ENCODE measurements at places on chromosomes 6 and 20. TPM values are rescaled to one million over a fixed set of nuclear protein-coding genes. Genes with fewer than 3 reads are reported as not detected.

GTF3C6 gene
- total RNA-seq, result 58.3 TPM

DNA sequence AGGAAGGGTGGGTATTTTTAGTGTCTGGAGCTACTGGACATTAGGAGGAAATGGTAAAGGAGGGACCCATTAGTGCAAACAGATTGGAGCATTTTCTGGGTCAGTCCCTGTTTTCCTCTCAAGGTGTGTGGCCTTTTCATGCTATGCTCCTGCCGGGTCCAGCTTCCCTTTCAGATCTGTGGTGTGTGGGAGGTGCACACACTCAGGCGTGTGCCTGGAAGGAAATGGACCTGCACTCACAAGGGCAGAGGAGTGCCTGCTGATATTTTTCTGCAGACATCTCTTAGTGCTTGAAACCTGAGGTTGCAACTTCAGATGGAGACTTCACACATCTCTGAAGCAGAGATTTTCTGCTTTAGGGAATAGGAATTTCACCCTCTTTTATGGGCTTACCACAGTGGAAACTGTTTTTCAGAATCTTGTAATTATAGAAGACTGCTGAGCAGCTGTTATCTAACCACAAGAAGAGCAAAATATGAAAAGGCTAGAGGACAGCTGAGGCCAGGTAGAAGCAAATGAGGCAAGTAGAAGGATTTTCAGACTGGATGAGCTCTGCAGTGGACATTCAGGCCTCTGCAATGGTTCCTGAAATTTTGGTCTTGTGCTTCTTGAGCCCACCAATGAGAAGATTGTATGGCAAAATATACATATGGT is 764.3 kb downstream of the QKI start:
- no peak for DNase-seq

VGLL2 gene
- total RNA-seq, result not detected

PPDPF gene
- 545 TPM for total RNA-seq

NECAB3 gene
- total RNA-seq, result 63.5 TPM

HCRTR2 gene
- total RNA-seq, result not detected

FNDC11 gene
- 2.6 TPM for total RNA-seq

DNA sequence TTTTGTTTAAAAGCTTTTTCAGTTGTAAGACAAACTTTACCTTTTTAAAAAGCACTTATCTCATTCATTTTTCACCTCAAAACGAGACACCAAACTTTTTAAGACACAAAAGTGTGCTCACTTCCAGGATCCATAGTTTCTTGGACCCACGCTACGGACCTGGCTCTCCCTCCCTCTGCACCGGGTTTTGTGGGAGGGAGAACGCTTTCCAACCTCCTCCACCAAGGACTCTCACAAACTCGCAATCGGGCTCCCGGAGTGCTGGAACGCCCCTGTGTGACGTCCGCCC is 436 bp downstream of the CAGE1 start:
- DNase-seq, result no peak

GRCh38 chr6:35916056-35916455 is 4.8 kb downstream of the SRPK1 start:
- DNase-seq, result no peak

DNA sequence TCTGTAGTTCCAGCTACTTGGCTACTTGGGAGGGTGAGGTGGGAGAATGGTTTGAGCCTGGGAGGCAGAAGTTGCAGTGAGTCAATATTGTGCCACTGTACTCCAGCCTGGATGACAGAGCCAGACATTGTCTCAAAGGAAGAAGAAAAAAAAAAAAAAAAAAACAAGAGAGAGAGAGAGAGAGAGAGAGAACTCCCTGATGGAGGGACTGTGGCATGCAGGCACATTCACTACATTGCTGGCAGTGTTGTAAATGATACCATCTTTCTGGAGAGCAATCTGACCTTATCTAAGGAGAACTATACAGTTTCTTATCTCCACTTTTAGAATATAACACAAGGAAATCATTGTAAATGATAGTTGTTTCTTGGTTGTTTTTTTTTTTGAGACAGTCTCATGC is 85.1 kb downstream of the MDN1 start:
- DNase-seq, result no peak

DNA sequence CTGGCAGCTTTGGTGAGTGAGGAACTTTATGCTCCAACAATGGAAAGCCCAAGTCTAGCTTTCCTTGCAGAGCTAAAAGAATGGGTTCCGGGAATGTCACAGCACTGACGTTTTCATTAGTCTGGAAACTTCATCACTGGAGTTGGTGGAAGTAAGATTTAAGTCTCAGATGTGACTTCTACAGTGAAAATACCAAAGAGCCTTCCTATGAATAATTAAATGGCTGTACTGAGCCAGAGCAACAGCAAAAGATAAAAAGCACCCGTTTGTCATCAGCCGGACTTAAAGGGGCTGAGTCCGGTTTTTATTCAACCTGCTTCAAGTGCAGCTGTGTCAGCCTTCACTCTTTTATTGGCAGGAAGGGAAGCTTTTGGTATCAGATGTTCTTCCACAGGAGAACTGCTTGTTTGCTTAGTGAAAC is 46.5 kb upstream of the SHLD1 start:
- peak; percentile 11 for DNase-seq

TSBP1 gene
- total RNA-seq, result not detected

GRCh38 chr6:159809149-159809548 is 9.1 kb downstream of the PNLDC1 start:
- DNase-seq, result no peak

LRRC73 gene
- 2.0 TPM for total RNA-seq

INSM1 gene
- 0.11 TPM for total RNA-seq

ALDH5A1 gene
- total RNA-seq, result 11.2 TPM

GRCh38 chr6:56040889-56041301 is 165.5 kb upstream of the BMP5 start:
- DNase-seq, result peak; percentile 73

- DNase-seq, result no peak
Measured at GRCh38 chr6:16090920-16091319, 38.0 kb upstream of the MYLIP start.

DNA sequence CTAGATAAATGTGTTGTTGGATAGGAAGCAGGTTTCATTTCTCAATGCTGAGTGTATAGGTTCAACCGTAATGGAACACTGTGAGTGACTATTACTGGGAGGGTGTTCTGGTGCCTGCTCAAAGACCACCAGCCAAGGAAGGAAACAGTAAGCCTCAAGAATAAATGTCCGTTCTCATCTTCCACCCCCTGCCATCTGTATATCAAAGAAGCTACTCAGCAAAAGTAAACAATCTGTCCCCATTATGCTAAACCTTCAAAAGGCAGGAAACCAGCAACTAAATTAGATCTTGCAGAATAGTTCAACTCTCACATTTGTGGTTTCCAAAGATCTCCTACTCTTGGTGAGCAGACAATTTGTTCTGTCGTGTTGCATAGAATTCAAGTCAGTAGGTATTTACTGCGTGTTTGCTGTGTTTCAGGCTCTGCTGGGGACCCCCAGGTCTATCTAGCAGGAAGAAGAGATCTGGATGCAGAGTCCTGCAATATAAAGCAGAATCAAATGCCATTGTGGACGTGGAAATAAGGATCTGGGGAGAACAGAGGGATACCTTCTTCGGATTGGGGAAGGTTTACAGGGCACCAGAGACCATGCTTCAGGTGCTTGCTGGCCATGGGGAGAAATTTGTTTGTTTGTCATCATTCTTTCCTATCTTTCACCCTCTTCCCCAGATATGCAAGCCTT is 87.3 kb downstream of the SCML4 start:
- peak; percentile 17 for DNase-seq

DNA sequence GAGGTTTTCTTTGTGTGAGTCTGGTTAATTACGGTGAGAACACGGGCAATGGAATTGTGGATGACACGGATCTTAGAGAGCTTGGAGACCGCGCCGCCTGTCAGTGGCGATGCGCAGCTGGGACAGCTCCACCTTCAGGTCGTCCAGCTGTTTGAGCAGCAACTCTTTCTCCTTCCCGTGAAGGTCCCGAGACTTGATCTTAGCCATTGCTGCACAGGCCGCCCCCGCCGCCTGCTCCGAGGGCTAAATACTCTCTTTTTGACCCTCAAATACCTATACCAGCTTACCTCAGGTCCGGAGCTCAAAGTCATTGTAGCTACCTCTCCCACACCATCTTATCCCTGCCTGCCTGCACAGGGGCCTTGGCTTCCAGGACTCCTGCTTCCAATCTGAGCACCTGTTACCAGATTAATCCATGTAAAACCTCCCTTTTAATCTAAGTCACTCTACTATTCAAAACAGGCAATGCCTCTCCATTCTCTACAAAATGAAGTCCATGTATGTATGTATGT is 100.2 kb downstream of the PREP start:
- DNase-seq, result no peak

DNA sequence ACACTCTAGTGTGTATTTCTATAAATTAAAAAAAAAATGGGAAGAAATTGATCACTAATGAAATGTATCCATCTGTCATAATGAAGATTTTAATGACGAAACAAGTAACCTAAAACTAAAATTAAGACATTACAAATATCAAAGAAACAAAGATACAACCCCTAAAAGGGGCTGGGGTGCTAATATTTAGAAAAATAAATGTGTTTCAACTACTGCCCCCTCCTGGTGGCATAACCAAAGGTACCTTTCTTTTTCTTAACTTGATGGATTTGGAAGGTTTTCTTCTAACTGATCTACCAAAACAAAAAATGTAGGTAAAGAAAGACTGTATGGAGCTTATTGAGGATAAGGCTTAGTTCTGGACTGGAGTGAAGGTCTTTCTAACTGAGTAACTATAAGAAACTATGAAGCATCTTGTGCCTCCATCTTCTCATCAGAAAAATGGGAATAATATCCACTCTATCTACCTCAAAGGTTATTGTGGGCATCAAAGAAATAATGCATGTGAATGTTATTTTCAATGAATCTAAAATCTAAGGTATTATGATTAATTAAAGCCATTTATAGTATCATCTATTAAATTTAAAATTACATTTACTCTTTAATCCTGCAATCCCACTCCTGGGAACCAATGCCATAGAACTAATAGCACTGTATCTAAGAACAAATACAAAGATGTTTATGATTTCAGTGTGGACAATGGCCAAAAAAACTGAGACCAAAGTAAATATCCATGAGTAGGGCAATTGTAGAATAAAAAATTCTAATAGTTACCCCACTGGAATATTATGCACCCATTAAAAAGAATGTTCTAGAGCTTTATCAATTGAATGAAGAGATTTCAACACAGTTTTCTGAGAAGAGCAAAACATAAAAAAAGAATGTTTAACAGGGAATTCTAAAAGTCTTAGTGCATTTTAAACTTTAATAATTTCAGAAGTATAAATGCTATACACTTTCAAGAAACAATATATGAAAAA is 117.2 kb downstream of the BACH2 start:
- DNase-seq, result no peak

DNA sequence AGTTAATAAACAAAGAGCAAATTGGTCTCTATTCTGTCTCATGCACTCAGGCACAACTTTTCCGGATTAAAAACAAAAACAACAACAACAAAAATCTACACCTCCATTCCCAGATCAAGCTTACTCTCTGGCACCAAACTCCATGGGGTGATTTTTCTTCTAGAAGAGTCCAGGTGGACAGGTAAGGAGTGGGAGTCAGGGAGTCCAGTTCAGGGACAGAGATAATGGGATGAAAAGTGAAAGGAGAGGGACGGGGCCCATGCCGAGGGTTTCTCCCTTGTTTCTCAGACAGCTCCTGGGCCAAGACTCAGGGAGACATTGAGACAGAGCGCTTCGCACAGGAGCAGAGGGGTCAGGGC is 437 bp upstream of the HLA-A start:
- DNase-seq, result no peak

DNA sequence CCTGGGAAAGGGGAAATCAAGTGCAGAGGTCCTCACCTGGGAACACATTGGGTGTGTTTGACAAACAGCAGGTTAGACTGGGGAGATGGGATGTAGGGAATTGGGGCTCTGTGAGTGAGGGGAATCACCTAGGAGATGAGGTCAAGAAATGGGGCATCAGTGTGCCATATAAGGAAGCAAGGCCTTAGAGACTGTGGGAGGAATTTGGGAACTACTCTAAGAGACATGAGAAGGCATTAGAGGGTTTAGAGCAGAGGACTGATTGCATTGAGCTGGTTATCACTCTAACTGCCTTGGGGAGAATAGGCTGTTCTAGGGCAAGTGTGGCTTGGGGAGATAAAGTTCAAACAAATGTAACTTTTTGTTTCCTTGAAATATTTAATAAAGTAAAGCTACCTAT is 189.9 kb downstream of the EYA4 start:
- DNase-seq, result no peak

- no peak for DNase-seq
Measured at GRCh38 chr20:32767418-32768198, 5.4 kb downstream of the DNMT3B start.

GRCh38 chr6:33384581-33385020 is 7.0 kb upstream of the KIFC1 start:
- DNase-seq, result no peak

- DNase-seq, result no peak
Measured at GRCh38 chr20:15011631-15012030, 674.2 kb upstream of the FLRT3 start.

PLAGL1 gene
- total RNA-seq, result 86.9 TPM

- no peak for DNase-seq
Measured at GRCh38 chr6:22468256-22468965, 101.0 kb upstream of the HDGFL1 start.

DNA sequence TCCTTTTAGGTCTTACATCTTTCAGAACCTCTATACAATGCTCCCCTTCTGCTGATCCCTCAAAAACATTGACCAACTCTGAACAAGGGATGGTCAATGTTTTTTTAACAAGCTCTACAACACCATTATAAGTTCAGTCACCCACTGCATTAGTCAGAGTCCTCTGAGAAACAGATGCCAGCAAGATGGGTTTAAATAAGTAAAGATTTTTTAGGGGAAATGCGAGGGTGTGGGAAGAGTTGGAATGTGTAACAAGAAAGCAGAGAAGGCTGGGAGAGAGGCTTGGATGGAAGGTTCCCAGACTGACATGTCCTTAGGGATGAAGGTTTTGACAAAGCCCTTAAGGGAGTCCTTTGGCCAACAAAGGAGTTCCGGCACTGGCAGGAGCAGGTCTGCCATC is 478.3 kb downstream of the FRK start:
- no peak for DNase-seq

GRCh38 chr6:84554706-84555105 is 209.7 kb downstream of the TBX18 start:
- DNase-seq, result no peak

DNA sequence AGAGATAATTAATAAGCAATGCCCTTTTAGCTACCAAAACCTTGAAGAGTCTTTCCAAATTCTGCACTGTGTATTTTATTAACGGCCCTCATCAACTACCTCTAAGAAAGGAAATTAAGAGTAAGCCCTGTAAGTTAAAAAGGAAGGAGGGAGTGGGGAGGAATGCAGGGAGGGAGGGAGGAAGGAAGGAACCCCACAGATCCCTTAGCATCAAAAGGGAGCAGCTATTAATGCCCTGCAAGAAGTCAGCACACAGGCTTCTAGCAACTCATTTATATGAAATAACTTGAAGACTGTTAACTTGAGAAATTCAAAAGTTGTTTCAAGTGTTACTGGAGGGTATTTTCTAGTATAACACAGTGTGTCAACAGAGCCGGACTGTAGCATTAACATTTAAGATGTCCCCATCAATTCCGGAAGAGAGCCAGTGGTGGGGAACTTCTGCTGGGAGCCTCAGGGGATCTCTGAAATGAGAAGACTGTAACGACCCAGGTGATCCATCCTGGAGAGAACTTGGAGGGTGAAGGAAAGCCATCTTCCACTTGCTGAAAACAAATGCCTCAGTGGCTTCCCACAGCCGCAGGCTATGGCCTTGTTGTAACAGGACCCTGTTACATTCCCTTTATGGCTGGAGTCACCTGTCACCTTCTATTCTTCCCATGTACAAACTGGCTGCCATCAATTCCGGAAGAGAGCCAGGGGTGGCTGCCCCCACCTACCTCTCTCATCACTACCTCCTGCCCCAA is 33.2 kb downstream of the SLC22A23 start:
- DNase-seq, result no peak

- DNase-seq, result peak; percentile 48
Measured at GRCh38 chr6:154625721-154626120, 107.5 kb upstream of the SCAF8 start.

- no peak for DNase-seq
Measured at GRCh38 chr6:148620579-148621298, 126.1 kb upstream of the UST start.

All from lung (tissue), 17 donors.